ENCODE measurements at places on chromosomes 7 and 10. TPM values are rescaled to one million over a fixed set of nuclear protein-coding genes. Genes with fewer than 3 reads are reported as not detected.

DNA sequence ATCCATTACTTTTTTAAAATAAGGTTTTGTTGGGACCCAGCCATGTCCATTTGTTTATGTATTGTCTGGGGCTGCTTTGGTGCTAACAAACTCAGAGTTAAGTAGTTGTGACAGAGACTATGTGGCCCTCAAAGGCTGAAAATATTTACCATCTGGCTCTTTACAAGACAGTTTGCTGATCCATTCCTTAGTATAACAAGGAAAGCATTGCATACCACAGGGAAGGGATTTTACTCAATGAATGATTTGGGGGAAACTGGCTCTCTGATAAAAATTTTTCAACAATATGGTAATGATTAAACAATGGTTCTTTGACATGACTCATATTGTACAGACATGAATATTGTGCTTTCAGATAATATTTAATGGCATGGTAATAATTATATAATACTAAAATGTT is 738.1 kb downstream of the KCNMA1 start:
- H3K27ac ChIP-seq, result no peak overlapping the region
- DNase-seq, result no peak
- H3K36me3 ChIP-seq, result no peaks in the 10 kb centered on the region
- no peaks in the 10 kb centered on the region for H3K27me3 ChIP-seq

The TMEM243 gene
- total RNA-seq, result 3.1 TPM

- H3K36me3 ChIP-seq, result no peaks in the 10 kb centered on the region
- no peaks in the 10 kb centered on the region for H3K27me3 ChIP-seq
- DNase-seq, result no peak
- H3K27ac ChIP-seq, result no peak overlapping the region
- H3K4me3 ChIP-seq, result no peak overlapping the region
Observed at GRCh38 chr7:158157460-158157859, 430.2 kb downstream of the PTPRN2 start.

DNA sequence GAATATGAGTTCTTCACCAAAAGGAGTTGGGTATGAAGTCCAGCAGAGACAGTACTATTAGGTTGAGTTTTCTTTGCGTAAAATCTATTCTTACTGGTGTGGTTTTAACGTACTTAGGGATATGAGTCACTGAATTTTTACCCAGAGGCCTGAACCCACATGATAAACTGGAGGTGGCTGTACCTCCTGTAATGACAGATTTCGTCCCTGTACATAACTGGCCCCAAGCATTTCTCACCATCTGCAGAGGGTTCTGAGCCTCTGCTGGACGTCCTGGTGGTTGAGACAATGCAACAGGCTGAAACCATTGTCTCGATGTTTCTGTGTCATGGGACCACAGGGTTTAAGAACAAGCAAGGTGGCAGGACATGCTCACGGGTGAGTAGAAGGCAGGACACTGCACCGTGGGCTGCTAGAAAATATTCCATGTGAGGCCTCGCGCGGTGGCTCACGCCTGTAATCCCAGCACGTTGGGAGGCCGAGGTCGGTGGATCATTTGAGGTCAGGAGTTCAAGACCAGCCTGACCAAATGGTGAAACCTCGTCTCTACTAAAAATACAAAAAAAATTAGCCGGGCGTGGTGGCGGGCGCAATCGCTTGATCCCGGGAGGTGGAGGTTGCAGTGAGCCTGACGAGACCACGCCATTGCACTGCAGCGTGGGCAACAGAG is 233.9 kb downstream of the DNAJB6 start:
- DNase-seq, result peak; percentile 28
- no peaks in the 10 kb centered on the region for H3K36me3 ChIP-seq

DNA sequence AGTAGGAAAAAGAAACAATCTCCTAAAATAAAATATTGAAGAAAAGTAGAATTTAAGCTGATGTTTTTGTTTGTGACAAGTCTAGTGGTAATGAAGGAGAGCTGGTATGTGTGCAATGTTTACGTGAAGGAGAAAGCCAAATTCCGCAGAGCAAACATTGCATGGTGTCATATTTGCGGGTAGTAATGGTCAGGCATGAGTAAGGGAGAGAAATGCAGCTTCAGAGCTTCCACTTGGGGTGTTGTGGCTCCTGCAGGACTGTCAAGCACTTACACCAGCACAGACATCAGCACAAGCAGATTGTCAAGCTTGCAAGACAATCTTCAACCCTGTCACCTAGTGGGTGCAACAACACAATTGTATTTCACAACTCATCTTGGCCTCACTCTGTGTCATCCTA is 136.5 kb upstream of the ETV1 start:
- H3K4me1 ChIP-seq, result no peaks in the 10 kb centered on the region
- H3K36me3 ChIP-seq, result no peaks in the 10 kb centered on the region
- DNase-seq, result no peak
- H3K27ac ChIP-seq, result no peak overlapping the region
- no peak overlapping the region for H3K4me3 ChIP-seq

- H3K27me3 ChIP-seq, result no peaks in the 10 kb centered on the region
- DNase-seq, result no peak
- H3K4me1 ChIP-seq, result peaks cover 9% of the 10 kb centered on the region
- no peak overlapping the region for H3K4me3 ChIP-seq
Observed at GRCh38 chr7:21918216-21918615, 27.5 kb downstream of the CDCA7L start.

The UTF1 gene
- total RNA-seq, result not detected

The MYOZ1 gene
- total RNA-seq, result 0.23 TPM

GRCh38 chr7:75038508-75038907 is 35.1 kb downstream of the RCC1L start:
- no peak for DNase-seq
- H3K4me1 ChIP-seq, result no peaks in the 10 kb centered on the region
- H3K4me3 ChIP-seq, result no peak overlapping the region
- H3K27me3 ChIP-seq, result no peaks in the 10 kb centered on the region
- H3K27ac ChIP-seq, result no peak overlapping the region

GRCh38 chr7:37656913-37657530 is 26.5 kb upstream of the GPR141 start:
- H3K27ac ChIP-seq, result no peak overlapping the region
- DNase-seq, result no peak
- no peaks in the 10 kb centered on the region for H3K36me3 ChIP-seq
- no peaks in the 10 kb centered on the region for H3K27me3 ChIP-seq

GRCh38 chr10:127959428-127959827 is 52.5 kb downstream of the PTPRE start:
- no peak overlapping the region for H3K27ac ChIP-seq
- no peak for DNase-seq
- H3K36me3 ChIP-seq, result no peaks in the 10 kb centered on the region
- no peaks in the 10 kb centered on the region for H3K27me3 ChIP-seq
- no peaks in the 10 kb centered on the region for H3K4me1 ChIP-seq

DNA sequence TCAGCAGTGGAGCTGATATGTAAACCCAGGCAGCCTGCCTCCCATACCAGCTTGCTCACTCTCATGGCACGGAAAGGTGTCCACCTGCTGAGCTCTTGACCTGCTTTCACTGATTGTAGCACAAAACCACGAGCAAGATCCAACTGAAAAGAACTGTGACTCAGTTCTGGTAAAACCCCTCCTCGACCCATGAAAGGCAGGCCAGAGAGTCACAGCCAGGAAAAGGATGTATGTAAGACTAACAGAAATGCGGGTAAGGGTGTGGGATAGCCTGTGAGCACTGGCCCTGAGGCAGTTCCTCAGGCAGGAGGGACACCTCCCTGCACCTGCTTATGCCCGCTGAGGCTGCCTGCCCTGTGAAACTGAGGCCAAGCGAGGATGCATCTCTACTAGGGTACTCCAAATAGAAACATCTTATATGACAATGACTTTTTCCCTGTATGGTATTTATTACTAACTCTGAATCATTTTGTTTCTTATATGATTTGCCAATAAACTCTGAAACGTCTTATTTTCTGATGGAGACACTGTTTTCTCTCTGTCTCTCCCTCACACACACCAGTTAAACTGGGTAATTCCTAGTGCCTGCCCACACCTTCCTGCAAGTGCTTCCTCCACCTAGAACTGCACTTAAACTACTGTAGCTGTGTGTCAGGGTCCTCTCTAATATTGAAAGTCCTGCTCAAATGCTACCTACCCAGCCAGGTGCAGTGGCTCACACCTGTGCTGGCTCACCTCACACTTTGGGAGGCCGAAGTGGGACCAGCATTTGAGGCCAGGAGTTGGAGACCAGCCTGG is 73.3 kb upstream of the GHITM start:
- no peak for DNase-seq
- no peak overlapping the region for H3K4me3 ChIP-seq
- no peaks in the 10 kb centered on the region for H3K27me3 ChIP-seq
- H3K4me1 ChIP-seq, result no peaks in the 10 kb centered on the region

The ZPBP gene
- not detected for total RNA-seq

DNA sequence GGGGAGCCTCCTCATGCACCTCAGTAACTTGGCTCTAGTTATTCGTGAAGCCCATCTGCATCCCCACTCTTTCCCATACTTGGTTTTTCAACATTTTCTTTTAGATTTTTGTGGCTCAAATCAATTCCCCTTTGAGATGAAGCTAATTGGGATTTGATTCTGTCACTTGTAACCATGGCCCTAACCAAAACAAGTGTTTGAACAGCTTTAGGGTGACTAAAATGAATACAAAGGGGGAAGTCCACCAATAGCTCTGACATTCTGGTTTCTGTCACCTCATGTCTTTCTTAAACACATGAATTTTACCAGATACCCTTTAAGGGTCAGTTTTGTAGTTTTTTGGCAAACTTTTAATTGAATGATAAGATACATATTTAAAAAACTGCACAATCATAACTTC is 87.0 kb downstream of the PCGF5 start:
- peaks cover 3% of the 10 kb centered on the region for H3K4me1 ChIP-seq
- no peak overlapping the region for H3K4me3 ChIP-seq

The CDK14 gene
- 34.0 TPM for total RNA-seq

GRCh38 chr7:87359366-87359765 is 13.9 kb downstream of the CROT start:
- no peaks in the 10 kb centered on the region for H3K27me3 ChIP-seq
- no peak for DNase-seq
- H3K36me3 ChIP-seq, result peaks cover 39% of the 10 kb centered on the region
- H3K27ac ChIP-seq, result no peak overlapping the region
- no peak overlapping the region for H3K4me3 ChIP-seq

The CD36 gene
- total RNA-seq, result 891 TPM

DNA sequence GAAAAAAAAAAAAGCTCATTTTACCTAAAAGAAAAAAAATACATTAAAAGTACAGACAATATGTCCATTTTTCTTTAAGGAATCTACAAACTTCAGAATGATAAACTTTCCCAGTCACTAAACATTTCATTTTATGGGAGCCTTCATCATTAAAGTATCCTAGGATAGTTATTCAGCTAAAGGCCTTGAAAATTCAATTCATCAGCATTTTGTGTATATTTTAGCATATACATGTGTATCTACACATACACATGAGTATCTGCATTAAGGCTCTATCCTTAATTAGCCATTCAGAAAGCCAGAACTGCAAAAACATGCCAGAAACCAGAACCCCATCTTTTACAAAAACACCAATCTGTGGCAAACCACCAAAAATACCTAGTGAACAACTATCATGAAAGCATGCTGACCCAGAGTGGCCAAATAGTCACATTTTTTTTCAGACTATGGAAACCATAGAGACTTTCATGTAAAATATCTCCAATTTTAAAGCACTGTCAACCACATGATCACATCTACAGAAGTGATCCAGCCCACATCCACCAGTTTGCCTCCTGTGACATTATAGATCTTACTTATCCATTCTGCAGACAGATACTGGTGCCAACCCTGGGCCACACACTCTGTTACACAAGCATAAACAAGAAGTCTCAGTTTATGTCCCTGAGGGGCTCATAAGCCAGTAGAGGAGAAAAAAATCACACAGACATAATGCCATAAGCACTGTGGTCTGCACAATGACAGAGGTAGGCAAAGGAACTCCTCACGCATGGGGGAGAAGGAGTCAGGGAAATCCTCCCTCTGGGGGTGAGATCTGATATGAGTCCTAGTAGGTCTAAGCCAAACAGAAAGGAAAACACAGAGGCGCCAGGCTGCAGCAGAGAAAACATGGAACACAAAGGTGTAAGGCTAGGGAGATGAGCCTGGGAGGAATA is 79.2 kb downstream of the SRPK2 start:
- DNase-seq, result no peak
- H3K27ac ChIP-seq, result no peak overlapping the region
- no peak overlapping the region for H3K4me3 ChIP-seq
- no peaks in the 10 kb centered on the region for H3K4me1 ChIP-seq
- H3K27me3 ChIP-seq, result no peaks in the 10 kb centered on the region
- H3K36me3 ChIP-seq, result no peaks in the 10 kb centered on the region

DNA sequence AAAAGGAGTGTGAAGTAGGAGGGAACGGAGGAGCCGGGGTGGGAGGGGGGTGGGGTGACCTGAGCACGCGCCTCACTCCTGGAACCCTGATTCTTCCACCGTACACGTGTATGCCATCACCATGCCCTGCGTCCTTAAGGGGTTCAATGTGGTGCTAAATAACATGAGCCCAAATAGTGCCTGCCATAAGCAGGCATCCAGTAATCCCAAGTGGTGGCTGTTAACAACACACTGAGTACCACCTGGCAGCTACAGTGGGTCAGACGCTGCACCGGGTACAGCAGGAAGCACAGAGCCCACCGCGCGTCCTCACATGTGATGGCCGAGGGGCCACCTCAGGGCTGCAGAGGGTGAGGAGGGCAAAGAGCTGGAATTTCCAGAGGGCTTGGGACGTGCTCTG is 81.9 kb downstream of the PTPRN2 start:
- H3K27me3 ChIP-seq, result peaks cover 29% of the 10 kb centered on the region
- no peak overlapping the region for H3K27ac ChIP-seq
- no peak for DNase-seq

DNA sequence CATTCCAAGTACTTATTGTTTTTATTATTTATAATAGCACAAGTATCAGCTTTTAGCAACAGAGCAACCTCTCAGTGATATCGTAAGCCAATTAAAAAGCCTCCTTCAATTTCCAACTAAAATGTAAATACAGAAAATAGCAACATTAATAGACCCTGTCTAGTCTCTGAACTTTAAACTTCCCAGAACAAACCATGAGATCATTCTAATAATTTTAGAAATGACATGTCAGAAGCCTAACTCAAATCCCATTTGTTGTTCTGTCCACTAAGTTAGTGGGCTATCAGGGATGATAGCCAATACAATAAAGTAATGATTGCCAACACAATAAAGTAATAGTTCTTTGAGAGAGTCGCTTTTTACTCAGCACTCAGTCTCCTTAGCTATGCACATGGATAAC is 22.3 kb upstream of the LRRN3 start:
- H3K27ac ChIP-seq, result no peak overlapping the region
- no peak for DNase-seq
- H3K27me3 ChIP-seq, result no peaks in the 10 kb centered on the region
- H3K4me3 ChIP-seq, result no peak overlapping the region
- H3K36me3 ChIP-seq, result no peaks in the 10 kb centered on the region
- no peaks in the 10 kb centered on the region for H3K4me1 ChIP-seq

The GNG11 gene
- total RNA-seq, result 18.0 TPM

The SKIDA1 gene
- 3.9 TPM for total RNA-seq

The SPDYE17 gene
- not detected for total RNA-seq

DNA sequence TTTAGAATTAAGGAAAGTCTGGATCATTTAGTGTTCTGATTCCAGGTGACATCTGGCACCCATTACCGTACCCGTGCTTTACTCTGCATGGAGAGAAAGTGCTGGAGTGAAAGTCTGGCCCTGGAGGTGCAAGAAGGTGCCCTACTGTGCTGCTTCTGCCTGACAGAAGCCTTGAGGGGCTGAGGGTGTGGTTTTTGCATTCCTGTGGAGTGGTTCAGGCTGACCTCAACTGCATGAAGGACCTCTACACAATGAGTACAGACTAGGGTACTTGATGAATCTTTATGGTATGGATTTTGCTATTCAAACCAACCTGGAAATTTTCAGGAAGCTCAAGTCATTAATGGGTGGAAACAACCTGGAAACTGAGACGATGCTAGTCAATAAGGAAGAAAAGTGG is 45.1 kb upstream of the GSAP start:
- H3K4me1 ChIP-seq, result no peaks in the 10 kb centered on the region
- no peaks in the 10 kb centered on the region for H3K27me3 ChIP-seq
- no peak for DNase-seq
- no peak overlapping the region for H3K27ac ChIP-seq
- H3K36me3 ChIP-seq, result no peaks in the 10 kb centered on the region
